NCI-H524 (cell line): ENCODE measurements at places on chromosomes 1 and 21.

- DNase-seq, result no peak
Measured at GRCh38 chr1:182170891-182171461, 109.5 kb upstream of the ZNF648 start.

DNA sequence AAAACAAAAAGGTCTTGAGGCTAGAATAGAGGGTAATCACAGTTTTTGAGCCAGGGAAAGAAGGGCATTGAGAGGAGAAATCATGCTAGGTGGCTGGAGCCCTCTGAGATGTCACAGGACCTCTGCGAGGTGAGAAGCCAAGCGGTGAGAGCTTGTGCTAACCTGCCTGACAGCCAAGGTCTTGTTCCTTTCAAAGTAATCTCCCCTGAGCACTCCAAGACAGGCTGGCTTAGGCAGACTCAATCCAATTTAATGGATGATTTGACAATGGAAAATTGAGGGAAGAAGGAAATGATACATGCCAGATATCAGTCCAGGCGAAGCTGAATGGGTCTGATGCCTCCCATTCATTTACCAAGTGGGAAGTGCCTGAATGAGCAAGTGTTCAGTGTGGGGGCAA is 311.9 kb upstream of the PTBP2 start:
- DNase-seq, result no peak

DNA sequence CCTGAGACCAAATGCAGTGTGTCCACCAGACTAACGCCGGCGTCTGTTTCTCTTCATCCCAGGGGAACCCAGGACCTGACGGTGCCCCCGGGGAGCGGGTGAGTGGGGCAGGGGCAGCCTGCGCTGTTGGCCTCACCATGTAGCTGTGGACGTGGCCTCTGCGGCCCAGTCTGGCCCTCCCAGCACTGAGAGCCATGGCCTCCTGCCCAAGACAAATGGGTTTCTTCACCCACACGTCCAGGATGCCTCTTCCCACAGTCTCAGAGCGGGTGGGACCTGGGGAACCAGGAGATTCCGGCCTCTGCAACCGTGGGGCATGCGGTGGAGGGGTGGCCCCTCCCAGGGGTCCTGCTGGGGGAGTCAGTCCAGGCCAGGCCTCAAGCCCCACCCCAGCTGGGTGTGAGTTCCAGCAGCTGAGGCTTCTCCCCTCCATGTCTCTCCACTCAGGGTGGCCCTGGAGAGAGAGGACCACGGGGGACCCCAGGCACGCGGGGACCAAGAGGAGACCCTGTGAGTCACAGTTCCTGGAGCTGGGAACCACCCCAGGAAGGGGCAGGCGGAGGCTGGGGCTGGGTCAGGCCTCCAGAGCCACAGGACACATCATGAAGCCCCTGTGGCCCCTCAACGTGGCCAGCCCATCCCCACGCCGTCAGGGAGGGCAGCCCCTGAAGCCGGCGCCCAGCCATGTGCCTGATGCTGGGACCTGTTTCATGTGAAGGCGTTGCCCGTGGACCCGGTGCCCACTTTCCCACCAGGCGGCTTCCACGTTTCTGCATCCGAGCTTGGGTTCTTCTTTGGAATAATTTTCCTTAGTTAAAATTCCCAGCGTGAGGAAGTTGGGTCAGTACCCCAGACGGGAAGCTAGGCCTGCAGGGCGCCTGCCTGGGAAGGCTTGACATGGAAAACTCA is 11.0 kb downstream of the COL6A1 start:
- DNase-seq, result no peak

- no peak for DNase-seq
Measured at GRCh38 chr21:16302851-16303282, 573.1 kb downstream of the USP25 start.
